ENCODE measurements at places on chromosomes 3 and 15.
A peak's percentile ranks its signal among the peaks of the same experiment; 100 is the strongest.

- no peak for DNase-seq
Measured at GRCh38 chr15:88571153-88571851, 24.8 kb upstream of the DET1 start.

- DNase-seq, result no peak
Measured at GRCh38 chr15:67784090-67784781, 41.1 kb upstream of the SKOR1 start.

- DNase-seq, result no peak
Measured at GRCh38 chr3:114760679-114761078, 386.4 kb downstream of the ZBTB20 start.

GRCh38 chr3:101791778-101792177 is 12.8 kb downstream of the NXPE3 start:
- no peak for DNase-seq

DNA sequence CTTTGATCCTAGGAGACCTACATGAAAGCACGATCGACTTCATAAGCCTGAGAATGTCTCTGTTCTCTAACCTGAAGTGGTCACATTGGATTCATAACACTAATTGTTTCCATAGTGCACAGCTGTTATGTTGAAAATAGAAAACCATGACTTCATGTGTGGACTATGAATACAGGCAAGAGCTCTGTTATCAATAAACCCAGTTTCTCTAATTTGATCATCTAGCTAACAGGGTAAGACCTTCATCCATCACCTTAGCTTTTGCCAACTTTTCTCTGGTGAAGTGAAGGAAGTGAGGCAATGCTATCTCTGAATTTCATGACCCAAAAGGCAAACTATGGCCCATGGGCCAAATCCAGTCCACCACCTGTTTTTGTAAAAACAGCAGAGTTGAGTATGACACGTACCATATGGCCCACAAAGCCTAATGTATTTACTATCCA is 27.2 kb downstream of the ABI3BP start:
- peak; percentile 56 for DNase-seq

DNA sequence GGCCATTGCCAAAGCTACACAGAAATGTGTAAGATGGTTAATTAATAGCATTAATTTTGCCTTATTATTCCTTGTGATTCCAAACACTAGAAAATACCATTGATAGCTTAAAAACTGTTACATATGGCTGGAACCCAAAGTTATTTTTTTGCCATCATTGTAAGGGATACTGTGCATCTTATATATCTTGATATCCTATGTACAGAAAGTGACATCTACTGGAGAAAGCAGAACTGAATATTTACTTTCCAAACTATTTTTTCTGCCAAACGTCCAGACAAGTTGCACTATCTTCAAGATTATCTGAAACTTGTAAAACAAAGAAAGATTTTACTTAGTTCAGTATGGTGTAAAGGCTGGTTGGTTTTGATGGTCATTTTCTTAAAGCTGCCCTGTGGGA is 33.3 kb upstream of the MEIS2 start:
- peak; percentile 58 for DNase-seq

GRCh38 chr15:93987068-93987467 is 244.3 kb upstream of the MCTP2 start:
- no peak for DNase-seq

DNA sequence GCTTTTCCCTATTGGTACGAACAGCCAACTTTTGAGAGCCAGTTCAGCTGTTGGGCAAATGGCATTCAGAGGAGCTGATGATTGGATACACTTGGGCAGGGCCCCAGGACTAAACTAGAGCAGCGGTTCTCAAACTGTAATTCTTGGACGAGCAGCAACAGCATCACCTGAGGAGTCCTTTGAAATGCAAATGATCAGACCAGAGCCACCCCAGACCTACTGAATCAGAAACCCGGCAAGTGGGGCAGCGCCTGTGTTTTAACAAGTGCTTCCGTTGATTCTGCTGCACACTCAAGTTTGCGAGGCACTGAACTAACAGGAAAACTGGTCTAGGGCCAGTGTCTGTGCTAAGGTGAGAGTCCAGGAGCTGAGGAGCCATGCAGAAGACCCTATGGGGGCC is 239.7 kb downstream of the UACA start:
- no peak for DNase-seq

GRCh38 chr3:121436074-121436473 is 109.7 kb downstream of the POLQ start:
- DNase-seq, result no peak

Measured in fibroblast of upper back skin (primary cell).